ENCODE measurements at places on chromosomes 2 and 18.

GRCh38 chr2:201244829-201245228 lies 15.5 kb upstream of the CASP8 start:
- no peak for DNase-seq

DNA sequence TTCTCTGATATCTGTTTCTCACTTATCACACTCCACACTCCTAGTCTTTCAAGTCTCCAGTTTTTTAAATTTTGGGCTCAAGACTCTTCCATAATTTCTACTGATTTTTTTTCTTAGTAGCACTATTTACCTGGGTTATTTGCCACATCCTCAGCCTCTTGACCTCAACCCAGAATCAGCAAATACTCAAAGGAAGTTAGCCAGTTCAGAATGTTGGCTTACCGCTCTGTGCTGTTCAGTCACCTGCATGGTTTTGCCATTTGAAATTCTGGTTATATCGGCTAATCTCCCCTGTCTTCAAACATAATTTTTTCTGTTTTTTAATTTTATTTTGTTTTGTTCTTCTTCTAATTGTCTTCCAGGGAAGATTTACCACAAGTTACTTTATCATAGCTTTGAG lies 412.6 kb downstream of the PTH2R start:
- no peak for DNase-seq

GRCh38 chr2:239005586-239005985 lies 157.7 kb downstream of the TWIST2 start:
- DNase-seq = peak; percentile 62

DNA sequence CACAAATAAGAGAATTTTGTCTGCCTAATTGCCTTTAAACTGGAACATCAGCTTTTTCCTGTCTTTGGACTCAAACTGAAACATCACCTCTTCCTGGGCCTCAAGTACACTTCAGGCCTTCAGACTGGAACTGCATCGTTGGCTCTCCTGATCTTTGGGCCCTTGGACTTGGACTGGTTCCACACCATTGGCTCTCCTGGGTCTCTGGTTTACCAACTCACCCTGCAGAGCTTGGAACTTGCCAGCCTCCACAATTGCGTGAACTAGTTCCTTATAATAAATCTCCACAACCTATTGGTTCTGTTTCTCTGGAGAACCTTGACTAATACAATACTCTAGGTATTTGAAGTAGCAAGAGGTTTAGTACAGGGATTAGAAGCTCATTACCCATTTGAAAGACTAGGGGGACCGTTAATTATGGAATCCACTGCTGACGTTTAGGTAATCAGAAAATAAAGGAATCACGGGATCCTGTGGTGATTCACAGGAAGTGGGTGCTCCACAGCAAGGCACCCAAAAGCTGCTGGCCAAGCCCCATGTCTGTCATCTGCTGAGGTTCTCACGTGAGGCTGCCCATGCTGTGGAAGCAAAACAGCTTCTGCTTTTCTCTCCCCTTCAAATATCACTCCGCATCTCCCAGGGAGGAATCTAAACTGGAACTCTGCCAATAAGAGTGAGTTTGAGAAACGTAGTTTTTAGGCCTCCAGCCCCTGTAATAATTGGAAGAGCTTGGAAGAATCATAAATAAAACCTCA lies 20.0 kb upstream of the SGPP2 start:
- no peak for DNase-seq

- DNase-seq = peak; percentile 69
Observed at GRCh38 chr18:67520351-67520921, 3.9 kb upstream of the DSEL start.

GRCh38 chr2:164597983-164598382 lies 23.3 kb downstream of the GRB14 start:
- no peak for DNase-seq

GRCh38 chr2:106147665-106148064 lies 46.4 kb downstream of the UXS1 start:
- no peak for DNase-seq

DNA sequence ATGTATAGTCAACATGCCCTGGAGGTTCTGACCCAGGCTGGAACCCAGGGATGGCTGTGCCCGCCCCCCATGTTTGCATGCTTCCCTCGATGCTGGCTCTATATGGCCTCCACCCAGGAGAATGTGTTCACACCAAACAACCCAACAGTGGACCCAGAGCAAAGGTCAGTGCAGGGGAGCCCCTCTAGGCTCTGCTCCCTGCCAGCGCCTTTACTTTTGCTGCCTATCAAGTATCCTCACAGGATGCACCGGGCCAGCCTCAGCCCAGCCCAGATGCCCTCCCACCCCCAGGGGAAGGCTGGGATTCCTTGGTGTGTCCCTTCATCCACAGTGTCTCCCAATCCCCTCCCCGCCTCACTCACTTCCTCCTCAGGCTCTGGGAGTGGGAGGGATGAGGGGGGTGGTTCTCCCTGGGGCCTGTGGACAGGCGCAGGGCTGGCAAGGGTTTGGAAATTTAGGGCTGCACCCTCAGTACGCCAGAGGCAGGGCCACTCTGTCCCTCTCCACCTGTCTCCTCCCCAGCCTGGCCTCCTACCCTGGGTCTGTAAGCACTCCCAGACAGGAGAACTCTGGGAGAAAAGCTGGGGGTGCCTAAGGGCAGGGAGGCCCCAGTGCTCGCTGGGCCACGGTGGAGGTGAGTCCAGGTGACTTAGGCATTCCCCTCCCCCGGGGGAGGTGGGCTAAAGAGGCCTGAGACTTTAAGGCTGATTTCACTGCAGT lies 2.3 kb downstream of the ATP6V1B1 start:
- peak; percentile 44 for DNase-seq

- DNase-seq = peak; percentile 27
Observed at GRCh38 chr2:95380280-95380679, 22.2 kb upstream of the FAHD2A start.

DNA sequence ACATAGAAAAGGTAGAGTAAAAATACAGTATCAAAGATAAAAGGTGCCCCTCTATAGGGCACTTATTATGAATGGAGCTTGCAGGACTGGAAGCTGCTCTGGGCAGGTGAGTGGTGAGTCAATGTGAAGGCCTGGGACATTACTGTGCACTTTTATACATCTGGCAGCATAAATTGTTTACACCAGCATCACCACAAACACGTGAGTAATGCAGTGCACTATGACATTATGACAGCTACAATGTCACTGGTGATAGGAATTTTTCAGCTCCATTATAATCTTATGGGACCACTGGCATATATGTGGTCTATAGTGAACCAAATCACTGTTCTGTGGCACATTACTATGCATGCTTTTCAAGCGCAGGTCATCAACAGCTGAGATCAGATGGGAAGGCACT lies 48.1 kb downstream of the TPGS2 start:
- no peak for DNase-seq

GRCh38 chr2:177397481-177398289 lies 5.1 kb downstream of the AGPS start:
- DNase-seq = peak; percentile 73

DNA sequence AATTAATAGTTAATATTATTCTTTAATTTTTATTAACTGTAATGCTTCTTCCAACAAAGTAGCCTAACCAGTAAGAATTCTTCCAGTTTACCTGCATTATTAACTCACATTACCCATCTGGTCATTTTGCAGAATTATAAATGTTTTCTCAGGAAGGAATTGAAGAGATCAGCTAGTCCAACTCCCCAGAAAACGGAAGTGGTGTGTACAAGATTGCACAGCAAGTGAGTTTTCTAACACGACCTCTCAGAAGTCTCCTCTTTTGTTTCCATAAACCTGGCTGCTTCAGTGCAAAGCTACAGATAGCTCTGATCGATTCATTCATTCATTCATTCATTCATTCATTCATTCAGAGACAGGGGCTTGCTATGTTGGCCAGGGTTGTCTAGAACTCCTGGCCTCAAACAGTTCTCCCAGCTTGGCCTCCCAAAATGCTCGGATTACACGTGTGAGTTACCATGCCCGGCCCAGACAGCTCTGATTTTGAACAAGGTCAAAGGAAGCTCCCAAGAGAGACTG lies 128.8 kb upstream of the REV1 start:
- no peak for DNase-seq

GRCh38 chr18:59068276-59069071 lies 71.2 kb upstream of the SEC11C start:
- no peak for DNase-seq

DNA sequence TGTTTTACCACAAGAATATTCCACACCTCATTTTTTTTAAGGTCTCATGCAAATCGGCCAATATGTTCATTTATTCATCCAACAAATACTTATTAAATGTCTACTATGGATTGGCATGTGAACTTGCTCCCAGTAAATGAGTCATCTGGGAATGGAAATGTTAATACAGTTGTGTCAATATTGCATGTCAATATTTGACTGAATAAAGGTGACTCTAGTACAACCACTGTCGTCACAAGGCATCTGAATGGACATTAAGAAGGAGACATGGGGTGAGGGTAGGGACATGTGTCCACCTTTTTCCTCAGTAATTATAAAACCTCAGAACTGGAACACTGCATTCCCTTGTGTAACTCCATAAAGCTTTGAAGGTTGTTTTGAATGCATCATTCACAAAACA lies 365.4 kb downstream of the ADCYAP1 start:
- no peak for DNase-seq

DNA sequence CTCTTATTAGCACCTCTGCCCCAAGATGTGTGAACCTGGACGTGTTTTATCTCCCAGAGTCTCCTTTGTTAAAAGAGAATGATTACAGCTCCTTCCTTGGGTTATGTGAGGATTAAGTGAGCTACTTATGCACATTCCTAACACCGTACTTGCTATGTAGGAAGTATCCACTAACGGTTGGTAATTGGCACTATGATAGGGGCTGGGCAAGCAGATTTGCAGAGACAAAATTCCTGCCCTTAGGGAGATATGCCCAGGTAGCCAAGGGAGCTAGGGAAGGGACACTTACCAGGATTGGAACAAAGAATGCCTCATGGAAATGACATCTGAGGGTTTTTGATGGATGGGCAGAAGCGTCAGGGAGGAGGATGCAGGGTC lies 11.5 kb upstream of the ALPK2 start:
- DNase-seq = no peak

- DNase-seq = no peak
Observed at GRCh38 chr2:112118148-112118547, 20.0 kb upstream of the FBLN7 start.

GRCh38 chr18:28065793-28066186 lies 111.1 kb downstream of the CDH2 start:
- no peak for DNase-seq

DNA sequence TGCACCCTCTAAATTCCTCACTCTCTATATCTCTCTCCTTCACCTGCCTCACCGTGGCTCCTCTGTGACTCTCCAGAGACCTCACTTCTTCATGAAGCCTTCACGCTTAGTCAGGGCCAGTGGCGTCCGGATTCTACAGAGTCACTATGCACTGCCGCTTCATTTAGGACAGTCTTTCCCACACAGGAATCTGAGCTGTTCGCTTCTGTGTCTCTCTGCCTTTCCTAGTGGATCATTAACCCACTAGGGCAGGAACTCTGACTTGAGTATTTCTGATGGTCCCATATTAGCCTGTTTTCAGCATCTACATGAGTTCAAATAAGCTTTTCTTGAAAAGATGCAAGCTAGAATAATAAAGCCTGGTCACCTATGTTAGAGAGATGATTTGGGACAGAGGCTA lies 180.2 kb upstream of the DOK6 start:
- DNase-seq = no peak

- DNase-seq = no peak
Observed at GRCh38 chr2:8329660-8330622, 351.9 kb upstream of the ID2 start.

DNA sequence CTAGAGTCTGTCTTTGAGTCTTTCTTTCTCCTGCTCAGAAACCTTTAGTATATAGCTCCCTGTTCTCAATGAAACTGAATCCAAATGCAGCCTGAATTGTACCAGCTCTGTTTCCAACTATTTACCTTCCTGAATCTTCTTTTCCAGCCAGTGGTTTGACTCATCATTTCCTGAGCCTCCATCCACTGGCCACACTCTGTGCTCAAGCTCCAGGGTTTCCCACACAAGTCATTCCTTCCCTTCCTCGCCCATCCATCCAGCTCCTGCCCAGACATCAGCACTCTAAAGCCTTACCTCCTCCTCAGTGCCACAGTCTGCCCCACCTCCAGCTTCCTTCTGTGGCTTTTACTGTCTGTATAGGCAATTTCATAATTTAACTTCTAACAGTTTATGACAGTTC lies 233.6 kb upstream of the RASGRP3 start:
- DNase-seq = no peak

- DNase-seq = no peak
Observed at GRCh38 chr2:219547621-219548020, 3.8 kb downstream of the TMEM198 start.

GRCh38 chr2:222730366-222730999 lies 59.0 kb downstream of the MOGAT1 start:
- no peak for DNase-seq

GRCh38 chr2:71816815-71817214 lies 330.8 kb downstream of the CYP26B1 start:
- no peak for DNase-seq

DNA sequence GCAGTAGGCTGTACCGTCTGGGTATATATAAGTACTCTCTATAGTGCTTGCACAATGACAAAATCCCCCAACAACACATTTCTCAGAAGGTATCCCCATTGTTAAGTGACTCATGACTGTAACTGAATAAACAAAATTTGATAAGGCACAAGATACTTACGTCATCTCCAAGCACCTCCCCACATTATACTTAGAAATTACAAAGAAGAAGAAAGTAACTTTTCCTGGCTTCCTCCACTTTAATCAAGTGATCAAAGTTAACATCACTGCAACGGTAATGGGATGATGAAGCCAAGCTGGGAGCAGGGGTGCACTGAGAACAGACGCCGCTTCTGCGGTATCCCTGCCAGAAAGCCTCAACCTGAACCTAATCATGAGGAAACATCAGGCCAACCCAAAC lies 9.7 kb downstream of the TNS1 start:
- DNase-seq = no peak

- no peak for DNase-seq
Observed at GRCh38 chr2:67896076-67896475, 166.7 kb downstream of the C1D start.

DNA sequence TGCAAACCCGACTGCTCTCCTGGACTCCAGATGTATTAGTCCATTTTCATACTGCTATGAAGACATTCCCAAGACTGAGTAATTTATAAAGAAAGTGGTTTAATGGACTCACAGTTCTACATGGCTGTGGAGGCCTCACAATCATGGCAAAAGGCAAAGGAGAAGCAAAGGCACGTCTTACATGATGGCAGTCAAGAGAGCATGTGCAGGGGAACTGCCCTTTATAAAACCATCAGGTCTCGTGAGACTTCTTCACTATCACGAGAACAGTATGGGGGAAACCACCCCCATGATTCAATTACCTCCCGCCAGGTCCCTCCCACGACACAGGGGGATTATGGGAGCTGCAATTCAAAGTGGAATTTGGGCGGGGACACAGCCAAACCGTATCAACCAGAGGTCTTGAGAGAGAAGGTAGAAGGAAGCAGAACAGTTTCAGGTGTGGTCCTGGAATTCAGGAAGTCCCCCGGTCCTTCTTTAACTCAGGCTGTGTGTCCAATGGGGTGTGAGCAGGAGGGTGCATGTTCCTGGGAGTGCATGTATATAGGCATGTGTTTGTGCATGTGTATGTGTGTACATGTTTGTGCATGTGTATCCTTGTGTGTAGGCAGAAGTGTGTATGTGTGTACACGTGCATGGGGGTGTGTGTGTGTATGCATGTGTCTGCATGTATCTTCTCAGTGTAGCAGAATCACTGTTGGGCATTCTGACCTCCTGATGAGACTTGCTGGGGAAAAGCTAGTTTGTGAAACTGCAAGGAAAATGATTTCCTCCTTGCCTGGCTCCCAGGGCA lies 46.2 kb downstream of the GREB1 start:
- peak; percentile 28 for DNase-seq

- DNase-seq = no peak
Observed at GRCh38 chr2:62467475-62468321, 38.3 kb downstream of the TMEM17 start.

- no peak for DNase-seq
Observed at GRCh38 chr2:26347286-26347865, 787 bp upstream of the ADGRF3 start.
